ENCODE measurements at places on chromosomes 6 and 20.
A peak's percentile ranks its signal among the peaks of the same experiment; 100 is the strongest.

- DNase-seq: no peak
These were observed 5.6 kb upstream of the LY6G5C start for GRCh38 chr6:31686483-31686882.

DNA sequence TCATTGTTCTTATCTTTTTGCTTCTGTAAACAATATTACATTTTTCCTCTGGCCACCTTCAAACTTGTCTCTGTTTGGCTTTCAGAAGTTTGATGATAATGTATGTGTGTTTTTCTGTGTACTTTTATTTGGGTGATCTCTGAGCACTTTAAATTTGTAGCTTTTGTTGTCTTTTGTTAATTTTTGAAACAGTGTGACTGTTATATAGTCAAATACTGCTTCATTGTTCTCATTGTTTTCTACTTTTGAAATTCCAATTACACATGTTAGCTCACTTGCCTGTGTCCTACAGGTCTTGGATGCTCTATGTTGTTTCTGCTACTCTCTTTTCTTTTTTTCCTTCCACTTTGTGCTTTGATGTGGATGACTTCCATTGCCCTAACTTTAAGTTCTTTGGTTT is 460.1 kb upstream of the KHDRBS2 start:
- no peak for DNase-seq

DNA sequence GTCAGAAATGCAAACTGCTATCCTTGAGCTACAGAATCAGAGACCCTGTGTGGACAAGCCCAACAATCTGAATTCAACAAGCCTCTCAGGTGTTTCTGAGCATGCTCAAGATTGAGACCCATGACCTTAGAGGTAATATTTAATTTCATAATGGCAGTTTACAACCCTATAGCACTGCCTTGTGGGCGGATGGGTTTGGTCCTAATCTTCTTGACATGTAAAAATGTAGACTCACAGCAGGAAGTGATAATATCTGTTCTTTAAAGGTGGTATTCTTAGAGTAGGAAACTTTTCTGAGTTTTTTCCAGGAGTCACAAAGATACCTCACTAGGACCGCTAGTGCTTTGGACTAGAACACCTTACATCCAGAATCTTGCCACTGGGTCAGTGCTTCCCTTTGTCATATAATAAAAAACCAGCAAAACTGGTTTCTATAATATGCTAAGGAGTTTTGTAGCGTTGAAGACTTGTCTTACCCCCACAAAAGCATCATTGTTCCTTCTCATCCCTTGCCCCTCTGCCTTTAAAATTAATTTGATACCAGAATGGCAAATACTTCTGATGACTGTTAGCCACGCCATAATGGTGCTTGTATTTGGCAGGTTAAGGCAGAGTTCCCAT is 52.6 kb downstream of the E2F3 start:
- no peak for DNase-seq

GRCh38 chr6:1612974-1613306 is 3.2 kb downstream of the FOXC1 start:
- DNase-seq: peak; percentile 85

- DNase-seq: no peak
These were observed 102.7 kb downstream of the RIN2 start for GRCh38 chr20:19860737-19861136.

GRCh38 chr6:160859822-160860221 is 131.7 kb upstream of the MAP3K4 start:
- DNase-seq: no peak

DNA sequence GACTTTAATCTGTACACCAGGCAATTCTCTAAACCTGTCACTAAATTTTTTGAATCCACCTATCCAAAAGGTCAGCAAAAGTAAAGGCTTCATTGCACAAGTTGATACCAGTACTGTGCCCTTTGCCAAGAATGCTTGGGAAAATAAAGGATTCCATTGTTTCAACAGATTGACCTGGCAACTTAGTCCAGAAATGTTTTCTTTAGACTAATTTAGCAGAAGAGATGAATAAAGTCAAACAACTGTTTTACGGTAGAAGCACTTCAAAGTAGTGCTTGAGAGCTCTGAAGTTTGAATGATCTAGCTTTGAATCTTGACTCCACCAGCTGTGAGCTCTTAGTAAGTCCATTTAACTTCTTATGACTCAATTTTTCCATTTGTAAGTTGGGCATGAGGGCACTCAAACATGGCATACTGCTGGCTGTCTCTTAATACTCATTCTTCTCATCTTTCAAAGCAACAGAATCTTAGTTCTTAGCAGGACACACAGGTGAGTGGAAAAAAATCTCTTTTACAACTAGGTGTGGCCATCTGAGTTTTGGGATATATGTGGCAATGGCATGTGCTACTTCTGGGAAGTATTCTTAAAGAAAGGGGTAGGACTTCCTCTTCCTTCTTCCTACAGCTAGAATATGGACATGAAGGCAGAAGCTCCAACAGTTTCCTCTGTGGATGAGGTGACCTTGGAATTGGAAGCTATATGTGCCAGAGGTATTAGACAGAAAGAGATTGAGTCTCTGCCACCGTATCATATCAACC is 55.9 kb upstream of the LOC128125822 start:
- no peak for DNase-seq

GRCh38 chr20:21433329-21433890 is 36.1 kb upstream of the NKX2-4 start:
- DNase-seq: peak; percentile 57

- DNase-seq: no peak
These were observed 19.8 kb downstream of the ABCF1 start for GRCh38 chr6:30591008-30591407.

GRCh38 chr6:140790109-140790508 is 1342.6 kb upstream of the GJE1 start:
- no peak for DNase-seq

DNA sequence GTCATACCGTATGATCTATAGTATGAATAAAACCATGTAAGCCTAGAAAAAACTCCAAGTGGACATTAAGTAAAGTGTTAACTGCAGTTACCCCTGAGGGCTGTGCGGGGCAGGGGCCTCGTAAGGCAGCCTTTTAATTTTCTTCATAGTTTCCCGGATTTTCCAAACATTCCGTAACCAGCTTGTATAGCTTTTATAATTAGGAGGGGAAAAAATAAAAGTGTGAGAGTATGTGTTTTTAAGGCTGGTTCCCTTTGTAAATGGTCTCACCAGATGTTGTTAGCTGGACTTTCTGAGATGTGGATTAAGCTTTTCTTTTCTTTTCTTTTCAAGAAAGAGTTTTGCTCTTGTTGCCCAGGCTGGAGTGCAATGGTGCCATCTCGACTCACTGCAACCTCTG is 7.0 kb downstream of the KIAA1755 start:
- no peak for DNase-seq

DNA sequence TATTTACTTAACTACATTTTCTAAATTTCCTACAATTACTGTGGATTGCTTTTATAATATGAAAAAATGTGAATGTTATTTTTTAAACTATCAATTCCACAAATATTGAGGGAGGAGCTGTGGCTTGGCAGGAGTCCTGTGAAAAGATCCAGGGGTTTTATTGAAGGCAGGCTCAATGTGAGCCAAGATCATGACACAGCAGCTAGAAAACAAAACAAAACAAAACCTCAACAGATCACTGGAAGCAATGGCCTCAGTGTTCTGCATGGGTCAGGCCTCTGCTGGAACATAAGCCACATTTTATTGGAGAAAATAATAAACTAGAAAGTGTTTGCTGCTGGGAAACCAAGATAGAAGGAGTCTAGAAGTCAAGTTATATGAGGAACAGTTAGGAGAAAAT is 19.4 kb upstream of the RCAN2 start:
- peak; percentile 85 for DNase-seq

DNA sequence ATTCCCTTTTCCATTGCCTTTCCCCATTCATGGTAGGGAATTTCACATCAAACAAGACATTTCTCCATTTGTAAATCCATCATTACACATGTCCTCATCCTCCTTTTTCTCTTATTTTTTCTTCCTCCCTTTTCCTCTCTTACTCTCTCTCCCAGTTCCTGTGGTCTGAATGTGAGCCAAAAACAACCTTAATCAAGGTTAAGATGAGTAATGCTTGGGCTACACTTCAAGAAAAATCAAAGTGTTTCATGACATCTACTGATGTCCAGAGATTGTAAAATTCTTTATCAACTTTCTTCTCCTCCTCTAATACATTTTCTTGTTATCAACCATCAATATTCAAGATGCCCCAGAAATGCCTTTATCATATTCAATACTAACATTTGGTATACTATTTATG is 208.0 kb upstream of the PRND start:
- peak; percentile 88 for DNase-seq

DNA sequence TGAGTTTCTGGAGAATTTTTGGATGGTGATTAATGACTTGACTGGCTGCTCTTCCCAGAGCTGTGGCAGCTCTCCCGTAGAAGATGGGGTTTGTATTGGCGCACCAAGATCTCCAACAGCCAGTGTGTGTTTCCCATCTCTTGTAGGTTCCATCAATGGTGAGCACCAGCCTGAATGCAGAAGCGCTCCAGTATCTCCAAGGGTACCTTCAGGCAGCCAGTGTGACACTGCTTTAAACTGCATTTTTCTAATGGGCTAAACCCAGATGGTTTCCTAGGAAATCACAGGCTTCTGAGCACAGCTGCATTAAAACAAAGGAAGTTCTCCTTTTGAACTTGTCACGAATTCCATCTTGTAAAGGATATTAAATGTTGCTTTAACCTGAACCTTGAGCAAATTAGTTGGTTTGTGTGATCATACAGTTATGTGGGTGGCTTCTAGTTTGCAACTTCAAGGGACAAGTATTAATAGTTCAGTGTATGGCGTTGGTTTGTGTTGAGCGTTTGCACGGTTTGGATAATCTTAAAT is 50.2 kb downstream of the CSE1L start:
- no peak for DNase-seq

- DNase-seq: no peak
These were observed 295.1 kb downstream of the ALDH8A1 start for GRCh38 chr6:134654751-134655150.

DNA sequence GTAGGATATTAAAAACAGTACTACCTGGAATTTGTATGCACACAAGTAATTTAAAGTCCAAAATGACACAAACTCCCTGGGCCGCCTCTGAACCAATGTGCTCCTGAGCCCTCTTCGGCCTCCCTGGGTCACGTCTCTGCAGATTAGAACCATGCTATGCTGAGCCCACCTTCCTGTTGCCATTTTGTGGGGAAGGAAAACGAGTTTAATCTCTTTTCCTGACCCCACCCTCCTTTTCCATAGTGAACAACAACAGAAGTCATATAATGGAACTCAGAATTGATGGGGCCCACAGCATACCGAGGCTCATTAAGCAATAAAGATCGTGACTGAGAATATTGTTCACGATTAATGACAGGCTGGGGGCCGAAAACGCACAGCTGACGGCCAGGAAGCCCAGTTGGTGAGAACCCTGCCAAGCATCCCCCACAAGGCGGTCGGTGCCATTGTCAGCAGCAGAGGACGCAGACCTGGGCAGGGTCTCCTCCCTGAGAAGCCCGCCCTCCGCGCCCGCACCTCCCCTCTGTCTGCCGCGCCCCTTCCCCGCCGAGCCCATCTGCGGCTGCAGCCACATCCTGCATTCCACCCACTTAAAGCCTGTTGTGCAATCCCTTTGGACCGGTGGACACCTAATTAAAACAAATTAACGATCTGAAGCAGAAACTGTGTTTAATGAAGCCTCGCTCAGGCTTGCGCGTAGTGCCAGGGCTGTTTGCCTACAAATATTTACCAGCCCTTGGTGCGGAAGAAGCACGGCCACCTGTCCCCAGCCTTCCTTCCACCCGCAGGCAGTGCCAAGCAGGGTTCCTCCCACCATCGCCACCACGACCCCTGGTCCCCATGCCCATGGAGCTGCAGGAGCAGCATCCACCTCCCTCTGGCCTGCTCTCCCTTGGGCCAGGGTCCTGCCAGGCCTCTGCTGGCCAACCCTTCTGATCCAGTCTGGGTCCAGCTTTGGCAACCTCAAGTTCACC is 68.1 kb downstream of the DLL1 start:
- DNase-seq: no peak

DNA sequence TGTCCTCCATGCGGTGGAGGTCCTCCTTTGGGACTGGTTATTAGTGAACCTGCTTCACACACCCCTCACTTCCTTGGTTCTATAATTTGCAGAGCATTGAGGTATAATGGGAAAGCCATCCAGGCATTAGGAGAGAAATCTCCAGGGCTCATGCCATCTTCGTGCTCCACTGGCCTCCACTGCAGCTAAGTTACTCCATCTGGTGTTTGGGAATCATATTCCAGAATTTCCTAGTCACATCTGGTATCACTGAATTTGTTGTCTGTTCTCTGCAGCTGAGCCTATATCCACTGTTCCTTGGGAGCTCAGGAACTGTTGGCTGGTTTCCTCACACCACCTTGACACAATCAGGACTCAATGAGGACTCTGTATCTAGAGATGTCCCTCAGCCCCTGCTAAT is 173.0 kb upstream of the TSHZ2 start:
- DNase-seq: no peak

GRCh38 chr6:12886961-12887775 is 170.6 kb downstream of the PHACTR1 start:
- DNase-seq: no peak

GRCh38 chr6:43338243-43338642 is 29.6 kb upstream of the CRIP3 start:
- no peak for DNase-seq

- DNase-seq: no peak
These were observed 146.6 kb upstream of the BMP5 start for GRCh38 chr6:56021943-56022342.

- no peak for DNase-seq
These were observed 120.8 kb upstream of the SSTR4 start for GRCh38 chr20:22914291-22914690.

DNA sequence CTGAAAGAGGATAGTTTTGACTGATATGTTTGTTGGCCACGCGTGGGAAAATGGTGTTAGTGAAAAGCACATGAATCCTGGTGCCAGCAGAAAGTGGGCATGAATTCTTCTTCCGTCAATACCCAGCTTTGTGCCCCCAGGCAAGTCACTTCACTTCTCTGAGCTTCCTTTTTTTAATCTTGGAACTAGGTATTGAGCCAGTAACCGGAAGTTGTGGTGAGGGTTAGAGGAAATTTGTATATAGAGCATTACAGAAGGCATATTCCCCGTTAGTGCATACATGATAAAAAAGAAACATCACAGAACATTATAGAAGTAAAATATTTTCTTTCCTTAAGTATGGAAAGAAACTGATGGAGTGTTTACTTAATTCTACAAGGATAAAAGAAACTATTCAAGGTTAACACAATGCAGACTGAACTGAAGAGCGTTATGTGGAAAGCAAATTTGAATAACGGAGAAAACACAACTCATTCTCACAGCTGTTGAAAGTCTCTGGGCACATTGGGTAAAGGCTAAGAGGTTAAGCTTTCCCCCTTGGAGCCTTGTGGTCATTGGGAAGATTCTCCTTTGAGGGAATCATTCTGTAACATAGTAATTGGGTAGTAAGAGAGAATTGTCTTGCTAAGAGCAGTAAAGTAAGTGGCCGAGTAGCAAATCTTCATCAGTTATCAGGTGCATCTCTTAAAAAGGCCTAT is 223.1 kb downstream of the BCAS1 start:
- DNase-seq: no peak

GRCh38 chr6:30834646-30835045 is 49.7 kb upstream of the DDR1 start:
- peak; percentile 30 for DNase-seq

All from fibroblast of skin of back (primary cell).